Activated CD4-positive, alpha-beta T cell treated with anti-CD3 and anti-CD28 coated beads for 36 hours (primary cell): ENCODE measurements at places on chromosomes 11 and 22. TPM values are rescaled to one million over a fixed set of nuclear protein-coding genes. Genes with fewer than 3 reads are reported as not detected.

The BLID gene
- not detected for total RNA-seq

DNA sequence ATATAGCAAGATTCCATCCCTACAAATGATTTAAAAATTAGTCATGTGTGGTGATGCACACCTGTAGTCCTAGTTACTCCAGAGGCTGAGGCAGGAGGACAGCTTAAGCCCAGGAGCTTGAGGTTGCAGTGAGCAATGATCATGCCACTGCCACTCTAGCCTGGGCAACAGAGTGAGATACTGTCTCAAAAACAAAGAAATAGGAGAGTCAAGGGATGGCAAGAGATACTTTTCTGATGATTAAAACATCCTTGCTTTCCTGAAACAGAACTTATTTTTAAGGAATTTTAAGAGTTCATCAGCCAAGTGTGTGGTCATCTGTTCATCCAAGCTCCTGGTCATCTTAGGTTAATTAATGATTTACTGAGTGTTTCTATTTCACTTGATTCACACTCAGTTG, 1252.0 kb downstream of the LRRC4C start:
- DNase-seq = no peak

- no peak for DNase-seq
Observed at GRCh38 chr11:15779518-15779917, 576.8 kb downstream of the SOX6 start.

GRCh38 chr11:62680825-62681240, 2.0 kb upstream of the UBXN1 start:
- DNase-seq = peak; percentile 60

- DNase-seq = peak; percentile 86
Observed at GRCh38 chr11:15650105-15650938, 535.6 kb downstream of the INSC start.

The DNAJC4 gene
- total RNA-seq = 21.9 TPM

- DNase-seq = no peak
Observed at GRCh38 chr11:97860237-97860636, 1160.5 kb upstream of the CNTN5 start.

DNA sequence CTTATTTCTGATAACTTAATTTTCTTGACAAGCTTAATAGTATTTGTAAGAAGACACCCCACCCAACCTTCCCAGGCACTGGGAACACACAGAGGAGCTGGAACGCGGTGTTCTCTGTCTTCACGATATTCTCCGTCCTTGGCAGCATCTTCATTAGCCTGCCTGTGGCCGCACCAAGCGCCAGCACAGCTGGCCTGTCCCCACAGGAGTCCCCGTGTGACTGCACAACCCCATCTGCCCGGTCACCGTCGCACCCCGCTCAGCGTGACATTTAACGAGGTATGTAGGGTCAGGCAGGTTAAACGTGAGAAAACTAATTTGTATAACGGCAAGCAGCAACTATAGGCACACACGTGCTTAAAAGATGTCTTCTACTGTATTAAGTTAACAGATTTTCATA, 293.3 kb downstream of the BRD1 start:
- DNase-seq = no peak

DNA sequence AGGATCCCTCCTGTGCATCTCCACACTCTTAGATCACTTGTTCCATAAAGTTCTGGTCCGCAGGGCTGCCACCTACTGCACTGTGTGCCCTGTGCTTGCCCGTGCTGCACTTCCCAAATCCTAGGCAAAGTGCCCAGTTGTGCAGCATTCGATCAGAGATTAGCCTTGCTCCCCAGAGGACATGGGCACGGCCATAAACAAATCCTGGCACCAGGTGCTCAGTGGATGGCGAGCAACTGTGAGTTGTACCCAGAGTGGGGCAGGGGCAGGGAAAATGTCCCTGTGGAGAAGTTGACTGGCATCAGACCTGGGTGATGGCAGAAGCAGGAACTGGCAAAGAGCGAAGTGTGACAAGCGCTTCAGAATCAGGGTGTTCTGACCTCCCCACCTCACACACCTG, 4.7 kb downstream of the FADS2 start:
- DNase-seq = no peak

DNA sequence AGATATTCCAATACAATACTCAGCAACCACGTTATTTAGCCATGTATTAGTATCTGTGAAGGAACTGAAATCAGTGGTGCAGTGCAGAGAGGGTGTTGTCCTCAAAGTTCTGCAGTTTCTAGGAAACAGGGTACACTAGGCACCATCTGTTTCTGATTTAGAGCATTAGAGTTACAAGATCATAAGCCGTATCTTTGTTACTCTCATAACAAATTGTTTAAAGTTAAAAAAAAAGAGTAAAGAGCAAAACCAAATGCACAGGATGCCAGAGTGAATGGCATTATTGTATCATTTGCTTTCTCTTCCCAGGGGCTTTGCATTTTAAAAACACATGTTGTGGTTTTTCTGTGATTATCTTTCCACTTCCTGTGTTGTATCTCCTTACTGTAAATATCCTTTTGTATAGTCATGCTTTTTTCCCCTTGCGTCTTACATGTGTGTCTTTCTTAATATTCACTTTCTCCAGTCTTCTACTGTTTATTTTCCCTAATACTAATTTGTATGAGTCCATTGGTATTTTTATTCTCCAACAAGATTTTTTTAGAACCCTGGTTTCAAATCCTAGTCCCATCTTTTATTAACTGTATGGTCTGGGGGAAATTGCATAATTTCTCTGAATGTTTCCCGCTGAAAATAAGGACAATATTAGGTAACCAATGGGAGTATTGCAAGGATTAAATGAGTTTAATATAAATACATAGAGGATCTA, 15.2 kb upstream of the NUP160 start:
- no peak for DNase-seq

GRCh38 chr22:46287873-46288751, 8.6 kb upstream of the GTSE1 start:
- DNase-seq = peak; percentile 40

DNA sequence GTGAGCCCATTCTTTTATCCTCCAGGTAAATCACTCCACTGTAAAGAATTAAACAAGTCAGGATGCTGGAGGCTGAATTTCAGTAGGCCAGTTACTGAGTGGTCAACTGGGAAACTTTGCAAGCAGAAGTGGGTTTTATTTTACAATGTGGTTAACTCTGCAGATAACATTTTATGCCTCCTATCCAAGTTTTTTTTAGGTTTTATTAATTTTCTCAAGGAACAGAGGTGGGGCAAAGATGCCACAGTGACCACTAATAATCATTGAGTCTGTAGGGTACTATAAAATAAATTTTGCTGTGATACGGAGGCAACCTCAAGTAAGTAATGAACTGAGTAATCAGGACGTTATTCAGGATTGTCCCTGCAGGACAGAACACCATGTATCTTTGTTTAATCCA, 599.9 kb downstream of the METTL15 start:
- no peak for DNase-seq

DNA sequence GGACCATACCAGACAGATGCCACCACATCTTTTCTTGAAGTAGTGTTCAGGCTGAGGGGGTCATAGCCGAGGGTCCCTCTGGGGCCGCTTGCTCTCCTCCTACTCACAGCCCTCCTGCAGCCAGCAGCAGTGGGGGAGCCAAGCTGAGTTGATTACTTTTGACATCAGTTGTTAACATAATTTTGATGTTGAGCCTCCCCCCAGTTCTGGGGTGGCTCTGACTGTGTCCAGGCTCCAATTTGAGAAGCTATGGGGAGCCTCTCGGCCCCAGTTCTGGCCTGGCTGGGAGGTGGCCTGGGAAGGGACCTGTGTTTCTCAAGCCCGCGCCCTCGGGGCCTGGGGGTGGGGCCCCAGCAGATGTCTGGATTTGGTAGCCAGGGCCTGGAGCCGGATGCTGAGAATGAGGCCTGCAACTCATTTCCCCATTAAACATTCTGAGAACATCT, 47.9 kb downstream of the KCNQ1OT1 start:
- DNase-seq = no peak
